ENCODE measurements at places on chromosomes 2 and 18.

DNA sequence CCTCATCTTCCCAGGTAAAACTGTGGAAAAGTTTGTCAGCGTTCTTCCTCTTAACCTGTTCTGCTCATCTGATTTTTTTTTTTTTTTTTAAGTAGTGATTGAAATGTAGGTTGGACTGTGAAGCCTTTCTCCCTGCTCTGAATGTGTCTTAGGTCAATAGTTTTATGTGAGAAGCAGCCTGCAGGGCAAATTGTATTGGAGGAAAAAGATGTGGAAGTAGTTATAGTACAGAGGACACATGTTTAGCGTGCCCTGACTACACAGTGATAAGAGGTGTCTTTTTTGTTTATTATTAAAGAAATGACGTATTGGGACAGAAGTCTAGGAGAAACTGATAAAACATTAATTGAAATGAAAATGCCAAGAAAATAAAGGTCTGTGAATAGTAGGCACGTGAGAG, 1.5 kb downstream of the MTA3 start:
- no peak for DNase-seq

GRCh38 chr2:53442783-53443182, 324.8 kb upstream of the CHAC2 start:
- DNase-seq, result no peak

- DNase-seq, result no peak
Observed at GRCh38 chr2:75549401-75550253, 11.1 kb downstream of the EVA1A start.

DNA sequence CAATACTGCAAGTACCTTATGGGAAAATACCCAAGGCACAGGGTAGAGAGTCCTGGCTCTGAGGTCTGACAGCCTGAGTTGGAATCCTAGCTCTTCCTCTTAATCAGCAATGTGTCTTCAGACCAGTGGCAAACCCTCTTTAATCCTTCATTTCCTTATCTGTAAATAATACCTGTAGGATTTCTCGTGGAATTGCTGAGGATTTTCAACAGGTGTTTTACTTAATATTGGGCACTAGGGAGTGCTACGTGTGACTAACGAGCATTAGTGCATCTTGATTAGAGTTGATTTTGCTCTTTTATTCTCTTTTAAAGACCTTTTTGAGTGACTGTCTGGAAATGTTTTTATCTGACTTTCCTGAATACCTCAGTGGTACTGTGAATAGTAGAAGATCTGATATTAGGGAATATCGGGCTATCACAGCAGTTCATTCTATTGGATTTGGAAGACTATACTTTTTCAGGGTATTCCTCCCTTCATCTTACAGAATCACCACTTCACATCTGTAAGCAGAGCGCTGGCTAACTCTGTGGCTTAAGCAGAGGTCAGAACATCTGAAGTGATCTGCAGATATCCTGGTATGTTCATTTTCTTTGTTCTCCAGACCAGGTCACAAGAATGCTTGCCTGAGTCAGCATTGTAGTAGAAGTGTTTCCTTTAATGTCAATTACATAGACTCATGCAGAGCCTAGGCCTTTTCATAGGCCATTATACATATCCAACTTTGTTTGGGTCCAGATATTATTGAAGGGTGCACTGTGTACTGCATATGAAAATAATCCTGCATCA, 49.1 kb downstream of the ARHGAP28 start:
- DNase-seq, result no peak

GRCh38 chr2:109715313-109715805, 78.7 kb upstream of the RGPD5 start:
- no peak for DNase-seq

DNA sequence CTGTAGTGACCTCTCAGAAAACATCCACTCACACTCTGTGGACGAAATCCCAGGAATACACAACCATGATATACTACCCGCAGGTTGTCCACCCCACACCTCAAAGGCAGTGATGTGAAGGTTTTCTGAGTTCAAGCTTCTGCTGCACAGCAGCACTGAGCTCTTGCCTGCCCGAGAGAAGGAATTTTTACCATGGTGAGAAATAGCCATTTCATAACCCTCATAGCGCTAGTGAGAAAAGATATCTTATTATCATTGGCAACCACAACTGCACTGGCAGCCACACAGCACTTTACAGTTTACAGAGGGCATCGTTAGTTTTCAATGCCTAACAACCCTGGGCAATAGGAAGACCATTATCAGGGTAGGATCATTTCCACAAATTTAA, 36.9 kb downstream of the NAPG start:
- no peak for DNase-seq

GRCh38 chr18:13175754-13176210, 42.8 kb upstream of the LDLRAD4 start:
- no peak for DNase-seq

DNA sequence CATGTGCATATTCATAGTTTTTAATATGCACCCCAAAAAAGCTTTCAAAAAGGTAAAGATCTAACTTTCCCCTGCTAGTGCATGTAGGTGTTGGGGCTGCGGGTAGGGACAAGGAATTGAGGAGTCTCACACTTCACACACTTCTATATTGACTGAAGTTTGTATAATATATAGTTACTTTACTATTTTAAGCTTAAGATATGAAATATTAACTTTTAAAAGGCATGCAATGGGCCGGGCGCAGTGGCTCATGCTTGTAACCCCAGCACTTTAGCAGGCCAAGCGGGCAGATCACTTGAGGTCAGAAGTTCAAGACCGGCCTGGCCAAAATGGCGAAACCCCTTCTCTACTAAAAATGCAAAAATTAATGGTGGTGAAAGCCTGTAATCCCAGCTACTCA, 109.1 kb upstream of the SH3BP4 start:
- no peak for DNase-seq

DNA sequence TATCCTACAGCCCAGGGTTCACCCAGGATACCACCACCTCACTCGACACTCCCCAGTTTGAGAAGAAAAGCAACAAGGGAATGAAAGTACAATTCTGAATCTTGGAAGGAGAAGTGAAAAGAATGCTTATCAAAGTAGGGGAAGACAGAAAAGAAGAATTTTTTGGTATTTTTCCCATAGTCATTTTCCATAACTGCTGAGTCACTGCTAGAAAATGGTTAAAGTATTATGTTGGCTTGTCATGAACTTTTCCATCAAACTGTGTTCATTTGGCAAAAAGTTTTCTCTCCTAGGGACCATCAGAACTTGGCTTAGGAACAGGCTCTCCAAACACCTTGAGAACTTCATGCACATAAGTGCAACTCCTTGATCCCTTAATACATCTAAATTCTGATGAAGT, 192.0 kb downstream of the BCL11A start:
- no peak for DNase-seq

DNA sequence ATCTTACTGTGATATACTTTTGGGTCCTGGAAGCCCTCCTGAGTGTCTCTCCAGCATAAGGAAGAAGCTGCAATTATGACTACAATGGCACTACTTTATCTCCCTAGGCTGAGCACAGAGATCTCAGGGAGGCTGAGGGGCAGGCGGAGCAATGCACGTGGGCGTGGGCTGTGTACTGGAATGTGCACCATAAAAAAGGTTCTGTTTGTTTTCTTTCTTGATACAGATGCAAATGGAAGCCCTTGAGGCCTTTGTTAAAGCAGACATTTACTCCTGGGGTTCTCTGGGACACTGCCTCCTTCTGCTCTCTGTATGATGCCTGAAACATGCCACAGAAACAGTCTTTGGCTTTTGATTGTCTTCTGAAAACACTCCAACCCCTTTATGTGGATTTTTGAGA, 79.1 kb upstream of the DLX2 start:
- no peak for DNase-seq

DNA sequence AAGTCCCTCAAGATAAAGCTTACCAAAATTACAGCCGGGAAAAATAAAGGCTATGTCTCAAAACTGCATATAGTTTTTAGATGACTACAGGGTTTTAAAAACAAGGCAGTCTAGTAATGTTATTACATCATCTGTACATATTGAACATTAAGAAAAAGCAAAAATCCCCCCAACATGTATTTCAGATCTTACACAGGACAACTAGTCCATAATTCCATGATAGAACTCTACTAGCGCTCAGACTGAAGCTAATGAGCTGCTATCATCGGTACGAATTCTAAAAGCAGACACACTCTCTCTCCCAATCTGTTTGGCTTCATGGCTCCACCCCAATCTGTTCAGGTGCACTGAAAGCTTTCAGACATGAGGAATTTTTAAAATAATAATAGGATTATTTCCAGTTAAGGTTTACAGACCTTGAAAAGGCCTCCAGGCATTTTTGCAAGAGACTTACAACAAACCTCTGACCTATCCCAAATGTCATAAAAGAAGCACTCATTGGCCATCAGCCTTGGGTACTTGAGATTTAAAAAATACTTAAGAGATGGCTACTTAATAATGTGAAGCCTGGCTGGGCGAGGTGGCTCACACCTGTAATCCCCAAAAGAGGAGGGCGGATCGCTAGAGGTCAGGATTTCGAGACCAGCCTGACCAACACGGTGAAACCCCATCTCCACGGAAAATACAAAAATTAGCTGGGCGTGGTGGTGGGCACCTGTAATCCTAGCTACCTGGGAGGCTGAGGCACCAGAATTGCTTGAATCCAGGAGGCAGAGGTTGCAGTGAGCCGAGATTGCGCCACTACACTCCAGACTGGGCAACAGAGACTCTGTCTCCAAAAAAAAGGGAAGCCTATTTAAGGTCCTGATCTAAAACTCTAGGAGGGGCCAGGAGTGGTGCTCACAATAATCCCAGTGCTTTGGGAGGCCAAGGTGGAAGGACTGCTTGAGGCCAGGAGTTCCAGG, 2.0 kb downstream of the NPC1 start:
- DNase-seq, result no peak

DNA sequence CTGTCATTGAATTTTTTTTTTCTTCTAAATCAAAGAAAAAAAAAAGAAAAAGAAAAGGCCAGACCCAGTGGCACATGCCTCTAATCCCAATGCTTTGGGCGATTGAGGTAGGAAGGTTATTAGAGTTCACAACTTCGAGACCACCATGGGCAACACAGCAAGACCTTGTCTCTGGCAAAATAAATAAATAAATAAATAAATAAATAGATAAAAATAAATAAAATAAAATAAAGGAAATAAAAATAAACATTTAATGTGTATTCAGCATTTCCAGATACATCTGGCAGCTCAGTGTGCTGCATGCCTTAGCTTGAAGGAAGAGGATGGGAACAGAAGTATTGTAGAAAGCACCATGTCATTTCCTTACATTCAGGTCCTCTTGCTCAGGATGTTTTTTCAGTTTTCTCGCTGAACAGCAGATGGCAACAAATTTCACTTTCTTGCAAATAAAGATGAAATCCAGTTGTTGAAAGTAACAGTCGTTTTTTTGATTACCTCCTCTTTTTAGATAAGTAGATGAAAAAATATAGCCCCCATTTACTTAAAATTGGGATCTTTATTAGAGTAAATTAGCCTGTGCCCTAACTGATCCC, 25.7 kb upstream of the FAM178B start:
- no peak for DNase-seq

DNA sequence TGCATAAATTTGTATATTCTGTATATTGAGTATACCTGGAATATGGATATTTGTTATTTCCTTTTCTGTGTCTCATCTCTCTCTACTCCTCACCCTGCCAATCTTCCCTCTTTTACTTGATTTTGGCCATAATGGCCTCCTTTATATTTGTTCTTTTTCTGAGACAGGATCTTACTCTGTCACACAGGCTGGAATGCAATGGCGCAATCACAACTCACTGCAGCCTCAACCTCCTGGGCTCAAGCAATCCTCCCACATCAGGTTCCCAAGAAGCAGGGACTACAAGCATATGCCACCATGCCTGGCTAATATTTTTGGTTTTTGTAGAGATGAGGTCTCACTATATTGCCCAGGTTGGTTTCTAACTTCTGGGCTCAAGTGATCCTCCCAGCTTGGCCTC, 30.5 kb downstream of the PREPL start:
- DNase-seq, result no peak

DNA sequence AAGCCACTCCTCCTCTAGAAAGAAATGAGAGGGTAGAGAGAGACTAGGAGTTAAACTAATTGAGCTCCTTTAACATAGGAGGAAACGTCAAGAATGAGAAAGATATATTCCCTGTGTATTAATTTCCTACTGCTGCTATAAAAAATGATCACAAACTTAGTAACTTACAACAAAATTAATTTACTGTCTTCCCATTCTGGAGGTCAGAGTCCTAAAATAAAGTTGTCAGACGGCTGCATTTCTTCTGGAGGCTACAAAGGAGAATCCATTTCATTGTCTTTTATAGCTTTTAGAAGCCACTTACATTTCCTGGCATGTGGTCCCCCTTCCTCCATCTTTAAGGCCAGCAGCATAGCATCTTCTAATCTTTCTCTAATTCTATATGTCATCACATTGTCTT, 26.9 kb downstream of the ICA1L start:
- no peak for DNase-seq

DNA sequence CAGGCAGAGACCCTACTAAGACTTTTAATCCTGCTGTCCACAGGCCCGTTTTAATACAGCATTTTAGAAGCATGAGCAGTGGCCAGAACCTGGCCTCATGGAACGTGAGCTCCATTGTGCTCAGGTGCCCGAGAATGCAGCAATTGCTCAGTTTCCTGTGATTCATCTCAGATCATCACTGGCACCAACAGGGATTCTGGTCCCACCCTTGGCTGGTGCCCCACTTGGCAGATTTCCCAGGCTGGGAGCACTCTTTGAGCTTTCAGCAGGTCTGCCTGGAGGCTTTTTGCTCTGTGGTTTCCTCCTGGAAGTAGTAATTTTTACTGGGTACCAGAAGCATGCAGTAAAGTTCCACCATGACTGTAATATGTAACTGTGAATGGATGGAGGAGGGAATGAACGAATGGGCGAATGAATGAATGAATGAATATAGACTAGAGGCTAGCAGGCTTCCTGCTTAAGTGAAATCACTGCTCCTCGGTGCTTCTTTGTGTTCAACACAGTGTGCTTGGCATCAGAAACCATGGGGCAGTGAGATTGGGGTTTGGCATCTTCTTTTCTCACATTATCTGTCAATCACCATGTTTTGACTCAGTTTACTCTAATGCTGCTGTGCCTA, 312.9 kb downstream of the PRKCE start:
- no peak for DNase-seq

GRCh38 chr2:24527536-24527935, 36.5 kb downstream of the NCOA1 start:
- DNase-seq, result no peak

GRCh38 chr18:53070788-53071187, 730.8 kb downstream of the DCC start:
- no peak for DNase-seq

GRCh38 chr2:236052926-236053821, 115.0 kb downstream of the GBX2 start:
- DNase-seq, result no peak

- no peak for DNase-seq
Observed at GRCh38 chr2:221494556-221494955, 77.5 kb downstream of the EPHA4 start.

GRCh38 chr2:133063775-133064174, 393.8 kb upstream of the LYPD1 start:
- DNase-seq, result no peak

DNA sequence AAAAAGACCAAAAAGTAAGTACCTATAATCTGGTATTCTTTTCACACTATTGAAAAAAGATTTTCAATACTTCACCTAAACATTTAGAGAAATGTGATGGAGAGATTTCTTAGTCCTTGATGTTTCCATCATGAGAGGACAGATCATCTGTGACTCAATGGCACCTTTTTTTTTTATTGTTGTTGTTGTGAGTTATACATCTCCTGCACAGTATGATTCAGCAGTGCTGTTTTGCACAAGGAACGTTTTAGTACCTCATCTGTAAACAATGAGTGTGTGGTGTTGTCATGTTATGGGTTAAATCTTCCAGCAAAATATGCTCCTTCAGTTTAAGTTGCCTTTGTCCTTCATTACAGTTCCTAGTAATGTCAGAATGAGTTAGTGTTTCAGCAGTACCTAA, 2.2 kb downstream of the KIAA1328 start:
- no peak for DNase-seq

GRCh38 chr2:177828557-177828956, 244.0 kb downstream of the PDE11A start:
- DNase-seq, result no peak
